ENCODE measurements at places on chromosomes 7 and 10.

GRCh38 chr7:6175645-6176044 lies 96.8 kb downstream of the CYTH3 start:
- no peak for DNase-seq

- no peak for DNase-seq
These were observed 7.5 kb downstream of the PRKAG2 start for GRCh38 chr7:151869455-151869854.

DNA sequence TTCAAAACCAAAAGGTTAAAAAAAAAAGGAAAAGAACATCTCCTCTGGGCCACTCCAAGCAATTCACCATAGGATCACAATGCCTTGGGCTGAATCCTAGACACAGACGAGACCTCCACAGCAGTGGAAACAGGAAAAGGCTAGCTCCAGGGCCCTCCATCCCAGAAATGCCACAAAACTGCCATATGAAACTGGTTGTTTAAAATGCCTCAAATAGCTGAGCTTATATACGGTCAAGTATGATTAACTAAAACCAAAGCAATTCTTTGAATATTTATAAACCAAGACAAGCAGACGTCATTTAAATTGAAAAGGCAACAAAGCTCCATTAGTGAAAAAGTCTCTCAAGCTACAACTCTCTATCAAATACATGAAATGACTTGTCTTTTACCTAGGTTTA lies 63.1 kb downstream of the DOCK4 start:
- no peak for DNase-seq

- DNase-seq: no peak
These were observed 18.9 kb downstream of the SUN1 start for GRCh38 chr7:851204-851603.

GRCh38 chr10:128971374-128972035 lies 495.5 kb upstream of the MGMT start:
- DNase-seq: no peak

DNA sequence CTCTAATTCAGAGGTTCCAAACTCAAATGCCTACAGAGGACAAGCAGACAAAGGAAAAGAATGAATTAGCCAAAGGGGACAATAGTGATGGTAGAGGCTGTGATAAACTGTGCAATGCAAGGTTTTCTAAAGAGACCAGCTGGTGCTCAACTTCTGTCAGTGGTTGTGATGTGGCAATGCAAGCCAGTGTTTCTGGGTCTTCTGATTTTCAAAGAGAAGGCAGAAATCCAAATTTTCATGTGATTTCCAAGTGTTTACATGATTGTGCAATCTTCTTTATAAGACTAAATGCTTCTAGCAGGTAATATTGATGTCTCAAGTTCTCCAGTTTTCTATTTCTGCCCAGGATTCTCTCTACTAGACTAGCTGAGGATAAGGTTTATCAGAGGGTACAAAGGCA lies 135.9 kb downstream of the PCDH15 start:
- no peak for DNase-seq

DNA sequence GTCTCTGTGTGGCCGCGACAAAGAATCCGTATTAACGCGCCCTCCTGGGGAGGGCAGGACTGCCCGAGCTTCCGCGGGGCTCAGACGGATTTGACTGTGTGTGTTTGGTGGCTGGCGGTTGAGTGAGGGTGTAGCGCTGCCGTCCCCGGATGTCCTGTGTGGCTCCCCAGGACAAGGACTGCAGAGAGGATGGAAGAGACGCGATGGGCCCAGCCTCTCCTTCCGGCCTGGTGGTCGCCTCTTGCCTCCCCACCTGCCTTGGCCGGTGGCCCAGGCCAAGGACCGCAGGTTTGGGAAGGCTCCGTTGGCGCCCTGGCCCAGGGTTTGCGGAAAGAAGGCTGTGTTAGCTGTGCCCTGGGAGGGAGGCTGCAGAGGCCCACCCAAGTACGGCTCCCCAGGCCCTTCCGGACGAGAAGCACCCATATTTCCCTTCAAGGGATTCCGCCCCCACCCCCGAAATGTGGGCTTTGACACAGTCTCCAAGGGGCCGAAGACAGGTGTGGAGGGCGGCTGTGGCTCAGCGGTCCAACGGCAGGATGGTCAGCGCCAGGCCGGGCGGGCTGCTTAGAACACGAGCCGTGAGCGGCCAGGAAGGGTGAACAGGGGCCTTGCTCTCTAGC lies 2.3 kb downstream of the UNCX start:
- no peak for DNase-seq

DNA sequence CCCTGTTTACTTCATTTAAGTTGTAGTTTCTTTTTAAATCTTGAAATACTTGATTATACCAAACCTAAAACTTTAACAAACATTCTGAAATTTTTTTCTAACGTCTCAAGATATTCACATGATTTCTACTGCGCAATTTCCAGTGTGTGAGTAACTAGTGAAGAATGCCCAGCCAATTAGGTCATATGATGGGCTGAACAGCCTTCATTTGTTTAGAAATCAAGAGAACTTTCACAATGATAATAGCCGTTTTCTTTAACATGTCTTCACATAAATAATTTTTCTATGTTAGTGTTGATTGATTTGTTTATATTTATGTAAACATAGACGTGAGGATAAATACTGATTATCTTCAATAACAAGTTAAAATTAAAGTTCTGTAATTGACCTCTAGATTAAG lies 21.8 kb downstream of the STAM start:
- no peak for DNase-seq

GRCh38 chr7:35316549-35316948 lies 62.6 kb upstream of the TBX20 start:
- no peak for DNase-seq

DNA sequence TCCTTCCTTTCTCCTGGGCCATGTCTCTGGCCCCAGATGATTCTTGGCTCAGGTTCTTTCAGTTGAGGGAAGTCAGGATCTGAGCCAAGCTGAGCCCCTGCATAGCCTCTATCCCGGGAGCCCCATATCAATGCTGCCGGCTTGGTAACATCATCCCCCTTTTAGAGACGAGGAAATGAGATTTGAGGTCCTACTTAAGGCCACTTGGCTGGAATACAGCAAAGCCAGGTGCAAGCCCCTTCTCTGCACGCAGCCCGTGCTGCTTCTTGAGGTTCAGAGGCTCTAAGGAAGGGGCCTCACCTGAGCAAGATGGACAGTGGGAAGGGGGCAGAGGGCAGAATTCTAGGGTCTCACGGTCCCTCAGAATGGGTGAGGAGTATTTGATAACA lies 2.4 kb upstream of the IRF5 start:
- DNase-seq: no peak

- no peak for DNase-seq
These were observed 644 bp downstream of the BUD23 start for GRCh38 chr7:73683788-73684693.

GRCh38 chr10:92655426-92655825 lies 34.3 kb upstream of the HHEX start:
- DNase-seq: no peak

DNA sequence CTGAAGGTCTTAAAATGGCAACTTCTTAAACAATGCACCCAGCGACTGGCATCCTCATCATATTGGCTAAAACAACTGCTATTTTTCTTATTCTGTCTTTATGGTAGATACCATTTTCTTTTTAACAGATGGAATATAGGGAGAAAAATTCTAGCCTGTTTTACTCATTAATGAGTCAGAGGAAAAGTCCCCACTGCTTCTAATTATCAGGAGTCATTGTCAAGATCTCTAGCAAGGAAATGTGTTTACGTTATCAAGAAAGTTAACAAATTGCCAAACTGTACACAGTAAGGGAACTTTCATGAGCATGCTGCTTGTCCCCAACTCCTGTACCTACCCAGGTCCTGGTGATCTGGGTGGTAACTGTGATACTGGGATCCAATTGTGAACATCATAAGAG lies 117.7 kb upstream of the KIAA1217 start:
- DNase-seq: no peak

DNA sequence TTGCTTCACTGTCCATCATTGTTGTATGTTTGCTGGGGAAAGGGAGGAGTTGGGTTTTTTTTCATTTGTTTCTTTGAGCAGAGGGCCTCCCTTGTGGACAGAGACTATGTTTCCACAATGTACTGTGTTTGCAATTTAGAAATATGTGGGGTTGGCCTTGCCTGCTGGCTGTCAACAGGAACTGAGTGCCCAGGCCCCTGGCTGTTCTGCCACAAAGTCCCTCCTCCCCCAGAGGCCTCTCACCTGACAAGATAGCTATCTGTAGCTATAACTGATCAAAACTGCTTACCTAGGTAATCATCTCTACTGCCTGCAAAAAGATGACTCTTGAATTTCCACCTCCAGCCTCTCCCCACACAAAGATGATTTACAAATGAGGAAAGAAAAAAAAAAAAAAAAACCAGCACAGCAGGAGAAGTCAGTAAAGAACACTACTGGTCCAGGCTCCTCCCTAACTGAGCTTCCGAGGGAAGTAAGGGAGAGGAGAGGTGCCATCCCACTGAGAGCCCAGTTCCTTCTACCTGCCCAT lies 121.8 kb downstream of the SGMS1 start:
- no peak for DNase-seq

Measured in CD8-positive, alpha-beta memory T cell (primary cell).